GM04504 (cell line): ENCODE measurements at places on chromosomes 6 and 20.

DNA sequence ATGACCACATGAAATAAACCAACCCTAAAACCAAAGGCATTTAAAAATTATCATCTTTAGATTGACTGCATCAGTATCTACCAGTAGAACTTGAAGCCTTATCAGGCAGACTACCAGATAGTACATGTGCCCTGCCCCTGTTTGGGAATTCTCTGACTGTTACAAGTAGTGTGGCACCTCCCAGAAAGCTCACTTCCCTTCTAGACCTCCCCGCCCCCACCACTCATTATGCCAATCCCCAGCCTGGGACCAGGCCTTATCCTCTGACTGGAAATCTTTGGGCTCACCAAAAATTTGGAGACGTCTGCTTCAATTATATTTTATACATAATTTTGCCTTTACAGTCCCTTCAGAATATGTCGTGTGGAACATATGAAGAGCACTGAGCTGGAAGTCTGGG lies 155.6 kb downstream of the TFAP2B start:
- DNase-seq, result no peak

DNA sequence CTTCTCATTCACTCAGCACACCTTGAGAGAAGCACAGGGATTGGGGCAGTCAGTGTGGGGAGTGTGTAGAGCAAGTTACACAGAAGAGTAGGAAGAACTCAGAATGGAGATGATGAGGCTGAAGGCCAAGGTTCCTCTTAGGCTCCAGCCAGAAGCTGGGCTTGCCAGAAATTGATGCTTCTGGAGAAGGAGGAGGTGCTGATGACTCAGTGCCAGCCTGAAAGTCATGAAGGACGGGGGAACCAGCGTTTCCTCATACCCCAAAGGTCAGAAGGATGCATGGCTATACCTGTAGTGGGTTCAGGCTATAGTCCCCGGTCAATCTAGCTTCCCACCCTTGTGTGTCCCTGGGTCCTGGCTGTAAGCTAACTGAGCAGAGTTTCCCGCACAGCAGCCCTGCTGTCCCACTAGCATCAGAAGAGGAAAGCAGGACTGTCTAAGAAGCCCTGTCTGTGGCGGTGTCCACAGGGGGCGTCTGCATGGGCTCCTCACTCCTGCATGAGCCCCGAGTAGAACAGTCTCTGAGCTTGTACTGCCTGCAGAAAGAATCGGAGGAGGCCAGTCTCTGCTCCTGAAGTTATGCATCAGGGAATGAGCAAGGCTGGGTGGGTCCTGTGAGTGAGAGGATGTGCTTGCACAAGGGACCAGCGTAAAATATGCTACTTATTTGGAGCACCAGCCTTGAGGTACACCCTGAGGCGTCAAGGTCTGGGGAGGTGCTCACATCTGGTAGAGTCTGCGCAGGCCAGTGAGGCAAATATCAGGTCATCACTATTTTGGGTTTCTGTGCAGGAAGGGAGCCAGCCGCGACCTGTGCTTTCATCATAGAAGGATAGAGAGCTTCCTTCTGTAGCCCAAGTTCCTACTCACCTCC lies 148.5 kb downstream of the MRPL14 start:
- DNase-seq, result peak; percentile 20

DNA sequence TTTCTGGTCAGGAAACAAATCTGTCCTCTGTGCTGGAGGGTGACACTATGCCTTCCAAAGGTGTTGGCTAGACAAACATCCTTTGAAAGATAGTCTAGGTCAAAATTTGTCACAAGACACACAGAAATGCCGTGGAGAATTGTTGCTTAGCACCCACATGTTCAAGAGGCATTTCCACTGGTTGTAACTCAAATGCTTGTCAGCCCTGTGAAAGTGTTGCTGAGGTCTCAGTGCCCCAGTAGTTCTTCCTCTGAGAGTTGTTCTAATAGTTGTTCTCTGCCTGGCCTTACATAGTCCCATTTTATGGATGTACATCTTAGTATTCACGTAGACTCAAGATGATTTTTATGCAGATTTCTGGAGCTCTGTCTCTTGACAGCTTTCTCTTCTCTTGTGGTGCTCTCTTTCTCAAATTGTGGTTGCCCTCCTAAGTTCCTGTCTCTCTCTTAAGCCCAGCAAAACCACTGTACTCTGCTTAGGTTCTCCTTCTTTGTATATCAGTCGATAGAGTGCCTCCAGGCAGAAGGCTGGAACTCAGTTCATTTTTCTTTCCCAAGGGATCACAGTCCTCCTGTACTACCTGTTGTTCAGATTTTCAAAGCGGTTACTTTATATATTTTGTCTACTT lies 39.5 kb upstream of the REV3L start:
- DNase-seq, result no peak

GRCh38 chr6:133740218-133740617 lies 148.7 kb upstream of the TCF21 start:
- no peak for DNase-seq

DNA sequence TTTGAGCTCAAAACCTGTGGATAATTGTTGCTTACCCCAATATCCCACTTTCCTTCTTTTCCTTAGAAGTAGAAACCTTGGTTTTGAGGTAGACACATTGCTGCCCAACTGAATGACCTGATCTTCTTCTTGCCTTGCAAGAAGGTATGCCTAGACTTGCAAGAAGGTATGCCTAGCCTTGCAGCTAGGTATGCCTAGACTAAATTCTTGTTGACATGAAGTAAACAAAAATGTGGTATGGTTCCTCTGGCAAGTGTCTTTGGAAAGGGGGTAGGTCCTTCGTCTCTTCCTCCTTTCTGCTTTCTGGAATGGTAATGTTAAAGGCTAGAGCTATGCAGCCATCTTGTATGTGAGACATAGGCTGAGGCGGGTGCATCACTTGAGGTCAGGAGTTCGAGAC lies 129.2 kb downstream of the GMPR start:
- DNase-seq, result no peak

DNA sequence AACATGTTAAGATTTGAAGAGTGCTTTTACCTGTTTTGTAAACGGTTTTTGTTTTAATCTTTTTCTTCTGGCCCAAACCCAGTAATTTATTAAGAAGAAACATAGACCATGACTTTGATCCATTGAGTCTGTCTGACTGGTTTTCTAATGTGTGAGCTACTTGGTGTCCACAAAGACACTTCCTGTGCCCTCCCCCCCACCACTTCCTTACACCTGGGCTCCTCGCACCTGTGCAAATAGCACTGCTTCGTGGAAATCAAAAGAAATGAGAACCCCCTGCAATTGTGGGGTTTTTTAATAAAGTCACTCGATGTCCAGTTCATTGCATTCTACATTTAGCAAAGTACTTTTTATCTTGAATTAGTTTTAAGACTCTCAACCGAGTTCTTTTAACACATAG lies 65.5 kb downstream of the SMOC2 start:
- no peak for DNase-seq

GRCh38 chr6:166498661-166499349 lies 87.7 kb downstream of the RAMACL start:
- no peak for DNase-seq

- DNase-seq, result no peak
These were observed 164.8 kb downstream of the QKI start for GRCh38 chr6:163579111-163579879.

- no peak for DNase-seq
These were observed 11.6 kb upstream of the VGLL2 start for GRCh38 chr6:117253785-117254184.

- no peak for DNase-seq
These were observed 11.2 kb downstream of the SDCBP2 start for GRCh38 chr20:1317545-1318255.

GRCh38 chr6:11428371-11428770 lies 109.2 kb upstream of the TMEM170B start:
- DNase-seq, result no peak

GRCh38 chr6:25553502-25553901 lies 98.5 kb upstream of the SCGN start:
- peak; percentile 34 for DNase-seq

DNA sequence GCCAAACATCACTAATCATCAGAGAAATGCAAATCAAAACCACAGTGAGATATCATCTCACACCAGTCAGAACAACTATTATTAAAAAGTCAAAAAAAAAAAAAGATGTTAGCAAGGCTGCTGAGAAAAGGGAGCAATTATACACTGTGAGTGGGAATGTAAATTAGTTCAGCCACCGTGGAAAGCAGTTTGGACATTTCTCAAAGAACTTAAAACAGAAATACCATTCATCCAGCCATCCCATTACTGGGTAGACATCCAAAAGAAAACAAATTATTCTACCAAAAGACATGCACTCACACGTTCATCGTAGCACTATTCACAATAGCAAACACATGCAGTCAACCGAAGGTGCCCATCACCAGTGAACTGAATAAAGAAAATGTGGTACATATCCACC lies 213.9 kb downstream of the TTLL2 start:
- DNase-seq, result no peak

DNA sequence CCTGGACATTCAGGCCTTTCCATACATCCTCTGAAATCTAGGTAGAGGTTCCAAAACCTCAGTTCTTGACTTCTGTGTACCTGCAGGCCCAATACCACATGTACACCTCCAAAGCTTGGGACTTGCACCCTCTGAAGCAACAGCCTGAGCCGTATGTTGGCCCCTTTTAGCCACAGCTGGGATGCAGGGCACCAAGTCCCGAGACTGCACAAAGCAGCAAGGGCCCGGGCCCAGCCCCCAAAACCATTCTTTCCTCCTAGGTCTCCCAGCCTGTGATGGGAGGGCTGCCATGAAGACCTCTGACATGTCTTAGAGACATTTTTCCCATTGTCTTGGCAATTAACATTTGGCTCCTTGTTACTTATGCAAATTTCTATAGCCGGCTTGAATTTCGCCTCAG lies 107.4 kb upstream of the FRMD1 start:
- no peak for DNase-seq
